ENCODE measurements at places on chromosomes 2 and 18. TPM values are rescaled to one million over a fixed set of nuclear protein-coding genes. Genes with fewer than 3 reads are reported as not detected.

DNA sequence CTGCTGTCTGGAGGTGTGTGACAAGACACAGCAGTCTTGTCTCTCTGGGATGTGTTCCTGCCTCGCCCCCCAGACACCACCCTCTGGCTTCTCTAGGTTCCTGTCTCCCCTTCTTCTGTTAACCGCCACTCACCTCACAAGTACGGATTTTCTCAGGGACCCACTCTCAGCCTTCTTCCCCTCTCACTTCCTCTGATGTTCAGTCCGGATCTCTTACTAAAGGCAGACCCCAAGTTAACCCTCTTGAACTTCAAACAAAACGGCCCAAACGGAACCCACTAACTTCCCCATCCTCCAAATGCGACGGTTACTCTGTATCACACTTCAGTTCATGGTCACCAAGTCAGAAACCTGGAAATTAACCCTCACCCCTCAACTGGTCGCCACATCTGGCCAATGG is 32.0 kb downstream of the B4GALT6 start:
- DNase-seq, result no peak

GRCh38 chr2:234544659-234545611 is 48.1 kb upstream of the ARL4C start:
- peak; percentile 68 for DNase-seq

Gene DPYSL5
- 0.24 TPM for total RNA-seq

Gene SERPINB2
- total RNA-seq, result not detected

- DNase-seq, result no peak
Measured at GRCh38 chr2:174121175-174121574, 127.2 kb downstream of the OLA1 start.

Gene ITGB6
- total RNA-seq, result 13.2 TPM

DNA sequence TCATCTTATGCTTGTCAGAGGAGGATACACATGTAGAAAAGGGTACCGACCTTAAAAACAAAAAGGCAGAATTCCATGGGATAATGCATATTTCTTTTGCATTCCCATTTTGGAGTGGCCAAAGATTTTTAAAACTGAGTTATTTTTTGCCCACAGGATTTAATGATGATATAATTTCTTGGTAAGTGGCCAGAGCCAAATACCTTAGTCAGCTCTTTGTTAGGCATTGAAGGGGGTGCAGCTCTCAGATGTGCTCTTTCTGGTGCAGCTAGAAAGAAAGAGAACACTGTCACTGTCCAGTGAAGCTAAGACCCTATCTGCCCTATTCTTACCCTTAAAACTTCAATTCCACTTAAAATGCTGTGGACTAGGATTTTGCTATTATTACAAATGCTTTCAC is 10.8 kb downstream of the COQ10B start:
- no peak for DNase-seq

DNA sequence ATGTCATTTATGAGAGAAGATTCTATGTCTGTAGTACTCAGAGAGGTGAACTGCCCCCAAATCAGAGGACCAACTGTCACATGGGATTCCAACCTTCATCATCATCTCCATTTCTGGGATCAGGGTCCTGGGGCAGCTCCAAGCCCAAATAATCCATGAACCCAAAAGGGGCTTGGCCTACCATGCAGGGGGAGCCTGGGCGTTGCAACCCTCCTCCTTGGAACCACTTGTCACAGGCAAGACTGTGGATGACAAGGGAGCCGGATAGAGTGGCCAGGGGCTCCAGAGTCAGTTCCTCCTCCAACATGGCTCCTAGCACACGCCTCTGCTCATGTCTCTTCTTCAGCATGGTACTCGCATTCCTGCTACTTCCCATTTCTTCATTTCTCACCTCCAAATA is 7.9 kb downstream of the CTLA4 start:
- no peak for DNase-seq

DNA sequence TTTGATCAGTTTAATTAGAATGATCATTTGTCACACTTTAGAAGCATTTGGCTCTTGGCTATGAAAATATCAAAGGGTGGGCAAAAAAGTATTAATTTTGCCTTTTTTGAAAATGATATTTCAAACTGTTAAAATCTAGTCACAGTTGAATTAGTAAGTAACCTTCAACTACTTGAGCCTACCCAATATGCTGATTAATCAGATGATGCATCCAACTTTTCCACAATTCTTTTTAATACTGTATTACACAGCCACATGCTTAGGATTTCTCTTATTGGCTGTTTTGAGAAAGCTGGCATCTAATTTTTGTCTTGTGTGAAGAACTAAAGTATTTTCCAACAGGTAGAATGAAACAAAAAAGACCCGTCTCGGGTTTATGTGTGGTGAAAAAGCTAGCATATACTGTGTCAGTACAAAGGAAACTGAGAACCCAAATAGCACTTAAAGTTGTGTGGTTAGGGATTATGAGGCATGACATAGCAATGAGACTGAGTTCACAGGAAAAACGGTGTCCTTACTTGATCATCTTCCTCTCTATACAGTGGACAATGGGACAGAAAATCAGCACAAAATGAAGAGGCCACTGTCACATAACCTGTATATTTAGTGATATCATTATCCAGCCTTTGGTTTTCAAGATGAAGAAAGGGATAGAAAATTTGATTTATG is 11.7 kb downstream of the OSBPL6 start:
- DNase-seq, result no peak

Gene REG3G
- total RNA-seq, result 1.1 TPM

Gene MATN3
- 0.12 TPM for total RNA-seq

- no peak for DNase-seq
Measured at GRCh38 chr18:292271-292670, 24.4 kb upstream of the THOC1 start.

Gene UBXN4
- 117 TPM for total RNA-seq

DNA sequence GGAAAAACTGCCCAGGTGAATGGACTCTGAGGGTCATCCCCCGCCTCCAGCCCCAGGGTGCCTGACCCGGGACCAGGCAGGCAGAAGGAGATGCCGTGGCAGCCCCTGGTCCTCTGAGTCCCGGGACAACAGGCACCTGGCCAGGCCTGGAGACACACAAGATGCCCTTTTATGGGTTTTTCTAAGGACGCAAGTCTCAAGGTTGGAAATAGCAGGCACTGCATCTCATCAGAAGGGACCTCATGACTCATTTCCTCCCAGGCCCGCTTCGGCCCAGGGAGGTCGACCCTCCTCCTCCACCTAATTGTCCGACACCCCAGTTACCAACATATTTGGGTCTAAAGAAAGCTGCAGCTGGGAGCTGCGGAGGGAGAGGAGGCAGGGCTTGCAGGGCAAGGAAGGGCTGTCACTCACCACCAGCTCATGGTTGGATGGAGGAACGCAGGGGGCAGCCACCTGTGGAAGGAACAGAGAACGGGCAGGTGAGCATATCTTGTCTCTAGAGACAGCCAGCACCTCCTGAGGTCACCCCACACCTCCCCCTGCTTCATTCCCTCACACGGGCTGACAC is 82.9 kb downstream of the TNS1 start:
- DNase-seq, result no peak

Gene RESP18
- not detected for total RNA-seq

GRCh38 chr2:220744861-220745260 is 827.2 kb downstream of the EPHA4 start:
- no peak for DNase-seq

DNA sequence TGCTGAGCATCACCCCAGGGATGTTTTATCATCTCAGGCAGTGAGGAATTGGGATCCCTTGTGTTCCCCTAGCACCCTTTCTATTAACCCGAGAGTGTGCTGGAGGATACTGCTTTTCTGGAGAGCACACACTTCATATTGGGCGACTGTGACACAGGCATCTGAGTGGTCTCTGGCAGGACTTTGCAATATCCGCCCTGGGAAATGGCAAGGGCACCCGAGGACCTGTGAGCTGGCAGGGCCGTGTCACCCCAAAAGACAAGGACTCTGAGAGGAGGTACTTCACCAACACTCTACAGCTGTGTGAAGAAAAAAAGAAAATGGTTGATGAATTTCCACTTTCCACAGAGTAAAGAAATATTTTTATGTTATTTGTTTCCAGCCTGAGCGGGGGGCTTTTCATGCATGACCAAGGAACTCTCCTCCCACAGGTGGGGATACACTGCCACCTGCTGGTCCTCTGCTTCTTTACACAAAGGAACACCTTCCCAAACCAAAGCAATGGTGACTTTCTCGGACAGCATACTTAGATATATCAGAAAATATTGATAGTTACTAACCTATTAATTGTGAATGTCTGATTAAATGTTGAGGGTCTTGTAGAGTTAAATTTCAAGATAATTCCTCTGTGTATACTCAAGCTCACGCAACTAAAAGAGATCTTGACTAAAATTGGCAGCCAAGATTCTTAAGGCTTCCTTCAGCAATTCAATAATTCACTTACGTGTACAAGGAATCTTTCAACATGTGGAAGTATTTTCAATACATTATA is 45.9 kb upstream of the REG3G start:
- peak; percentile 30 for DNase-seq

Gene TIGD1
- total RNA-seq, result 4.4 TPM

Gene WDR54
- 9.0 TPM for total RNA-seq

GRCh38 chr18:34990597-34990996 is 50.6 kb upstream of the MAPRE2 start:
- DNase-seq, result no peak

DNA sequence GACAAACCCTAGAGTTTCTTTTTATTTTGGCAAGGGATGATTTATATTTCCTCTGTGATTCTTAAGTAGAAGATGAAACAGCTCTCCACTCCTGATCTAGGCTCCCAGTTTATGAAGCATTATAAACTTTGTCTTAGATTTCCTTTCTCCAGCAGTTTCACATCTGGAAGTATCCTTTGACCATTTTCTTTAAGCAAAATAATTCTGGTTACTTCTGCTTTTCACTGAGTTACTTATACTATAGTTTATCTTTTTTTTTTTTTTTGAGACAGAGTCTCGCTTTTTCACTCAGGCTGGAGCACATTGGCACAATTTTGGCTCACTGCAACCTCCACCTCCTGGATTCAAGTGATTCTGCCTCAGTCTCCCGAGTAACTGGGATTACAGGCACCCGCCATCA is 45.5 kb downstream of the KCMF1 start:
- no peak for DNase-seq

- no peak for DNase-seq
Measured at GRCh38 chr2:190415794-190416775, 7.9 kb downstream of the MFSD6 start.

DNA sequence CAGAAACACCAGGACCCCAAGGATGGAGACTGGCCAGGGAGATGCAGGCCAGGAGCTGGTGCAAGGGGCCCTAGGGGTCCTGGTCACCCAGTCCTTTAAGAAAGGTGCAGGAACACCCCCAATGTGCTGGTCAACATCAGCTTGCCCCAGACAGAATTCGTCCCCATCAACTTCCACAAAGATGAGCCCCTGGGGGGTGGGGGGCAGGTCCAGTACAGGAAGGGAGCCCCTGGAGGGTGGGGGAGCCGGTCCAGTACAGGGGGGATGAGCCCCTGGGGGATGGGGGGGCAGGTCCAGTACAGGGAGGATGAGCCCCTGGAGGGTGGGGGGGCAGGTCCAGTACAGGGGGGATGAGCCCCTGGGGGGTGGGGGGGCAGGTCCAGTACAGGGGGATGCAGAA is 160.7 kb upstream of the SALL3 start:
- DNase-seq, result peak; percentile 9

DNA sequence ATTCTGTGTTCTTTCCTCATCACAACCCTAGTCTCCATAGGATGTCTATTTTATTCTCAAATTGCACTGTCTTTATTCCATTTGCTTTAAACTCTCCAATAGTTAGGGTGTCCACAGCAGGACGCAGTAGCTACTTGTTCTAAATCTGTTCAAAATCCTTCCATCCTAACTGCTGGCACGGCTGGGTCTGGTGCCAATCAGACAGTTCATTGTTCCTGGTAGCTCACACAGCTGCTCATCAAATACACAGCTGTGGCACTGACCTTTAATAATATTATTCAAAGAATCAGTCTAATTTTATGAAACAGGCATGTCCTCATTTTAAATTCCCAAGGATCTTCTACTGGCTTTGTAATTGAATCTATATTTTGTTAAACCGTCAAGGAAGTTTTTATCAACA is 59.7 kb upstream of the TMEFF2 start:
- no peak for DNase-seq

GRCh38 chr2:162017233-162017632 is 56.8 kb downstream of the DPP4 start:
- DNase-seq, result no peak

DNA sequence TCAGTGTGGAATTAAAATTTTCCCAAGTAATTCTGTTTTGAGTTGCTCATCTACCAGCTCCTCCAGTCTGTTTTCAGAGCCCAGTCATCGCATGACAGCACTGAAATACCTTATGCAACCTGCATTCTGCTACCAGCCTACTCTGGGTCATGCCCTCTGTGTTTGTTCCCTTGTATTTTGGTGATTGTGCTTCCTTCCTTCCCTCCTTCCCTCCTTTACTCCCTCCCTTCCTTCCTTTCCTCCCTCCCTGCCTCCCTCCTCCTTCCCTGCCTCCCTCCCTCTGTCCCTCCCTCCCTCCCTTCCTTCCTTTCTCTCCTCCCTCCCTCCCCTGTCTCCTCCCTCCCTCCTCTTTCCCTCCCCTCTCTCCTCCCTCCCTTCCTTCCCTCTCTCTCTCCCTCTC is 289.6 kb downstream of the CDH2 start:
- no peak for DNase-seq

DNA sequence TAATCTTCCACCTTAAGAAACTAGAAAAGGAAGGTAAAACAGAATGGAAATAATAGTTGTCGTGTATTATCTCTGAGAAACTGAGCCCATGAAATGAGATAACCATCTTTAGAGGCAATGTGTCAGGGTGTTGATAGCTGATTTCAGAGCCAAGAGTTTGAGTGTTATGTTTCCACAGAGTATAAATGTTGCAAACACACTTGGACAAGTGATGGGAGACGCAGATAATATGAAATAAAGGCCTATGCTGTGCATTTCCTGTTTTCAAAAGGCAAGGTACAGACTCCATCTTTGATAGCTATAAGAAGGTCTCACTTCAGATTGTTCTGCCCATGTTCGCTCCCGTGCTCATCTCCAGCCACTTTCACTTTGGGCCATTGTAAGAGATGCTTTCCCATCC is 25.9 kb upstream of the DNER start:
- no peak for DNase-seq

- DNase-seq, result peak; percentile 75
Measured at GRCh38 chr18:44325903-44326635, 354.6 kb upstream of the SETBP1 start.

Gene REG3A
- 0.79 TPM for total RNA-seq

DNA sequence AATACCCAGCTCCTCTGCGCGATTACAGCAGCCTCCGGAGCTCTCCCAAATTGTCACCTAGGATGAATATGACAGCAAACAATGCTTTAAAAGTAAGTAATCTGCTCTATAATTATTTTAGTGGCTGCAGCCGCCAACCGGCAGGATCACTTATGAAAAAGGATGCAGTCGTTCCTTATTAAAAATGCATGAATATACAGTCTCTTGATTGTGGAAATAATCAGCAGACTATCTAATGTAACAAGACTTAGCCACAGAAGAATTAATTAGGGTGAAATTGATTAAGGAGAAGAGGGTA is 71.8 kb upstream of the STPG4 start:
- no peak for DNase-seq

- DNase-seq, result no peak
Measured at GRCh38 chr2:174263997-174264396, 15.7 kb upstream of the OLA1 start.

Gene ST6GAL2
- 1.7 TPM for total RNA-seq

Gene B3GNT2
- 55.7 TPM for total RNA-seq

- DNase-seq, result peak; percentile 99
Measured at GRCh38 chr2:42360890-42361727, at the start of gene COX7A2L. Gene COX7A2L, minus strand, starts transcription at chr2:42361217. Its CDS starts 56 bp downstream, at chr2:42361161.

Gene TEKT4
- not detected for total RNA-seq

GRCh38 chr2:60335533-60336237 is 217.8 kb downstream of the BCL11A start:
- no peak for DNase-seq

Gene MYL1
- total RNA-seq, result not detected

GRCh38 chr2:215617060-215617824 is 181.4 kb upstream of the FN1 start:
- DNase-seq, result no peak
